NAMALWA (cell line): ENCODE measurements at places on chromosomes 2 and 18.

DNA sequence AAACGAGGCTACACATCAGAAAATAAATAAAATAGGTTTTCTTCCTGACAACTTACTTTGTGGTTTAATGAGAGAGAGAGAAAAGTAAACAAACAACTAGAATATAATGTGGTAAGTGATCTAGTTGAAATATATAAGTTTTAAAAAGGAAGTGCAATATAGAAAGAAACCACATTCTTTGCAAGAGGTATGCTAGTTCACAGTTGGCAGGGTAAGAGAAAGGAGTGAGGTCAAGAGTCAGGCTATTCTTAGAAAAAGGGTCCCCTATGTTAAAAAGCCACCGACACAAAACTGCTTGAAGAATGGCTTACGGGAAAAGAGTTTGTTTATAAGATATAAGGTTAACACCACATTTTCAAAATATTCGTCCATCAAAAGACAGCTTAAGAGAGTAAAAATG lies 462.1 kb downstream of the ERBB4 start:
- DNase-seq = no peak

GRCh38 chr2:177165721-177166711 lies 46.6 kb upstream of the HNRNPA3 start:
- peak; percentile 83 for DNase-seq

- peak; percentile 28 for DNase-seq
Observed at GRCh38 chr2:6452702-6453481, 412.8 kb downstream of the CMPK2 start.

- no peak for DNase-seq
Observed at GRCh38 chr18:29164020-29164706, 987.2 kb upstream of the CDH2 start.

GRCh38 chr2:235711527-235711926 lies 217.7 kb downstream of the AGAP1 start:
- DNase-seq = no peak

DNA sequence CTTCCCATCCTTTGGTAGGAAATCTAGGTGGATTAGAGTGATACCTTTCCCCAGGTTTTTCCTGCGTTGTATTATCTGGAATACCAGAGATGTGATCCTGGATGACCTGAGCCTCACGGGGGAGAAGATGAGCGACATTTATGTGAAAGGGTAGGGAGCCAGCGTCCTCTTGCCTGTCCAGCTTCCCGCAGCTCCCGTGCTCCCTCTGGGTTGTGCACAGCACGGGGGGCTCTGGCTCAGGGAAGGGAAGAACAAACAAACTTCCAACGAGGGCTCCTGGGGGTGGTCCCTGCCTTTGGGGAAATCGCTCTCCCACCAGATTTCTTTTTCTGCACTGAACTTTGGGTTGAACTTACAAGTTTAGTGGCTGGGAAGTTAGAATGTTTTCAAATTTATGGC lies 215.7 kb downstream of the DYSF start:
- DNase-seq = no peak

- DNase-seq = no peak
Observed at GRCh38 chr2:213288913-213289700, 4.8 kb downstream of the SPAG16 start.

DNA sequence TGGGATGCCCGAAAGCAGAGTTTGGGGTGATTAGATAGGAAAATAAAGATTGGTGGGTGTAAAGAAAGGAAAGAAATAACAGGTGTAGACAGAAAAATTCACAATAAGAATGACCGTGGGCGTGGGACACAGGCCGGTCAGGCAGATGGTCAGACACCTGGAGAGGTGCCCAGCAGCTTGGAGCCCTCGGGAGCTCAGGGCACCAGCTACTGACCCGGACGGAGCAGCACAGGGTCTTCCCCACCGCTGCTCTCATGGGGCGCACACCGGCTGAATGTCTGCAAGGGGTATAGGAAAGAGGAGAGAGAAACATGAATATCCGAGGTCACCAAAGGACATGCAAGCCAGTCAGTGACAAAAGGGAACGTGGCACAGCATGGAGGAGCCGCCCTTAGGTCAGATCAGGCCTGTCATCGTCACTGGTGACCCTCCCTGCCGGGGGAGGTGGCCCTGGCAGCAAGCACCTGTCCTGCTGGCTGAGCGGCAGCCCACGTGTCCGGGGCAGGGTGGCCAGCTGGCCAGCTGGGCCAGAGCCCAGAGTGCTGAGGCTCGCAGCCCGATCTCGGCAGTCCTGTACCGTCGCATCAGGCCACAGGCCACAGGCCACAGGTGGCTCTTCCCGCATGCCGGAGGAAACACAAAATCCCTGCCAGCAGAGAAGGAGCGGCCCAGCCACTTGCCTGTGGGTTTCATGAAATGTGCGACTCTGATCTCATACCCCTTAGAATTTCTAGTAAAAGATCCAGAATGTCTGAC lies 112.0 kb upstream of the NDUFV2 start:
- DNase-seq = no peak
